Activated T-helper 2 cell treated with anti-CD3 and anti-CD28 coated beads, Interferon-gamma antibody, Interleukin-2, Interleukin-4, amounts not matched to agents 10 μg/mL and 5 μg/mL and 100 μg/mL, durations not matched to agents 14 hours and 24 hours and 36 hours (primary cell): ENCODE measurements at places on chromosomes 6 and 20. TPM values are rescaled to one million over a fixed set of nuclear protein-coding genes. Genes with fewer than 3 reads are reported as not detected.

DNA sequence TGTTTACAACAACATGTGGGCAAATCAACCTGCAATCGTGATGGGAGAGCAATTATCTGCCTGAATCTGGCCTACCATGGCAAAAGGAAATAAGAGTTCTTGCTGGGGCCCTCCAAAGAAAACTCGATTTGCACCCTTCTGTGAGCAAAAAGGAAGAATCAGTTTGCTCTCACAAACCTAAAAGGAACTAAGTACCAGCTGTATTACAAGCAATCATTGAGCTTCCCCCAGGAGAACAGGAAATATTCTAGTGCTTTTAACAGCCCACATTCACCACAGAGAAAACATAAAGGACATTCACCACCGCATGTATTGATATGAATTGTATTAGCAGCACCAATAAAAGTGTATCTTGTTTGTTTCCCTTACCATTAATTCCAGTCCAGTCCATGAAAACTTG is 75.0 kb downstream of the MBOAT1 start:
- H3K4me1 ChIP-seq, result peaks cover 18% of the 10 kb centered on the region
- peaks cover 75% of the 10 kb centered on the region for H3K36me3 ChIP-seq
- H3K4me3 ChIP-seq, result no peak overlapping the region
- no peaks in the 10 kb centered on the region for H3K27me3 ChIP-seq

- no peaks in the 10 kb centered on the region for H3K4me1 ChIP-seq
- H3K4me3 ChIP-seq, result no peak overlapping the region
- H3K27me3 ChIP-seq, result no peaks in the 10 kb centered on the region
- H3K36me3 ChIP-seq, result no peaks in the 10 kb centered on the region
- H3K27ac ChIP-seq, result no peak overlapping the region
- DNase-seq, result no peak
Measured at GRCh38 chr6:34068462-34069044, 77.3 kb downstream of the GRM4 start.

GRCh38 chr20:10469599-10469998 is 34.5 kb downstream of the SLX4IP start:
- peaks cover 16% of the 10 kb centered on the region for H3K4me1 ChIP-seq
- H3K27ac ChIP-seq, result peak overlapping the region; percentile 44
- no peak for DNase-seq
- no peaks in the 10 kb centered on the region for H3K27me3 ChIP-seq

GRCh38 chr6:115945812-115946211 is 114.9 kb downstream of the FRK start:
- no peak overlapping the region for H3K27ac ChIP-seq
- no peaks in the 10 kb centered on the region for H3K27me3 ChIP-seq
- H3K4me1 ChIP-seq, result no peaks in the 10 kb centered on the region

Gene HLA-DQB1
- total RNA-seq, result 1.6 and 2.7 TPM in 2 replicates

DNA sequence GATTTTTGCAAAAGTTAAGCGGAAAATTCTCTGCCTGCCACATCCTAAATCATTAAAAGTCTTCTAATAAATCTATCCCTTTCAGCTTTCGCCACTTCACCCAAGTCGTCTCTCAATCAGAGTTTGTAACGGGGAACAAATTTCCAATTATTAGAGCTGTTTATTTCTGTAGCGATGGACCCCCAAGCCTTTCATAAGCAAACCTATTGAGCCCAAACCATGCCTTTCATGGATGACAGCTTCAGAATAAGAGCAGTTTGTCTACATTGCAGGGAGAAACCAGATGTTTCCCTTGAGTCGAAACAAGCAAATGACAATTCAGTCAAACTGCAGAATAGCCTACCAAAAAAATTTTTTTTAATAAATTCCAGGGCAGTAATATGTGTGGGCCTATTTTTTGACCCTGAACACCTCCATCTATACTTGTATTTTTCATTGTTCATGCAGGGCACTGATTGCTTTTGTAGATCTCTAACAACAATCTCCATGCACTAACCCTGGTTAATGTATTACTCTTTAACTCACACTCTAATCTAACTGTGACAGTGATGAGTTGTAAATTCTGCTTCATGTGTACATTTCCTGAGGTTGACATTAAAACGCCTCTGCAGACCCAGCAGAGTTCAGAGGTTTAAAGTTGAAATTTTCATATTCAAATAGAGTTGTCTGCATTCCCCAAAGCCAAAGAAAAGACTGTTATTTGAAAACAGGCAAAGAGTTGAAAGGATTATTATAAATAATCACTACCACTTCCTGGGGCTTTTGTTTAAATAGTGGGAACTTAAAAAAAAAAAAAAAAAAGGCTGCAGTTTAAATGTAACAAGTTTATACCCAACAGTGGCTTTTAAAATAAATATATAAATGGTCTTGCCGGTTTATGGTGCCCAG is 64.5 kb downstream of the ATP9A start:
- peak overlapping the region; percentile 39 for H3K27ac ChIP-seq
- no peaks in the 10 kb centered on the region for H3K36me3 ChIP-seq
- no peak for DNase-seq
- H3K27me3 ChIP-seq, result peaks cover 14% of the 10 kb centered on the region
- H3K4me3 ChIP-seq, result no peak overlapping the region

DNA sequence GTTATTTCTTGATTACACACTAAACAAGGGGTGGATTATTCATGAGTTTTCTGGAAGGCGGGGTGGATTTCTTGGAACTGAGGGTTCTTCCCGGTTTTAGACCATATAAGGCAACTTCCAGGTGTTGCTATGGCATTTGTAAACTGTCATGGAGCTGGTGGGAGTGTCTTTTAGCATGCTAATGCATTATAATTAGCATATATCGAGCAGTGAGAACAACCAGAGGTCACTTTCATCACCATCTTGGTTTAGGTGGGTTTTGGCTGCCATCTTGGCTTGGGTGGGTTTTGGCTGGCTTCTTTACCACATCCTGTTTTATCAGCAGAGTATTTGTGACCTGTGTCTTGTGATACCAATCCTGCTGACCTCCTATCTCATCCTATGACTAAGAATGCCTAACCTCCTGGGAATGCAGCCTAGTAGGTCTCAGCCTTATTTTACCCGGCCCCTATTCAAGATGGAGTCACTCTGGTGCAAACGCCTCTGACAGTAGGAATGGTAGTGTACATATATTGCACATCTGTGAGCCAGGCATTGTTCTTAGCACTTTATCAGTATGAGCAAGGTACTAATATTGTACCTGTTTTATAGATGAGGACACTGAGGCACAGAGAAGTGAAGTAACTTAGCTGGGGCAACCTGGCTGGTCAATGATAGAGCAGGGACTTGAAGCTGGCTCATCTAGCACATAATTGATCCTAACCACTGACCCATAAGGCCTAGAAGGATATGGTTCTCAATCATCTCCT is 203.7 kb downstream of the NFATC2 start:
- H3K36me3 ChIP-seq, result no peaks in the 10 kb centered on the region
- peaks cover 2% of the 10 kb centered on the region for H3K4me1 ChIP-seq
- no peak for DNase-seq
- H3K27ac ChIP-seq, result no peak overlapping the region

Gene PLCG1
- 174 and 187 TPM in 2 replicates for total RNA-seq

DNA sequence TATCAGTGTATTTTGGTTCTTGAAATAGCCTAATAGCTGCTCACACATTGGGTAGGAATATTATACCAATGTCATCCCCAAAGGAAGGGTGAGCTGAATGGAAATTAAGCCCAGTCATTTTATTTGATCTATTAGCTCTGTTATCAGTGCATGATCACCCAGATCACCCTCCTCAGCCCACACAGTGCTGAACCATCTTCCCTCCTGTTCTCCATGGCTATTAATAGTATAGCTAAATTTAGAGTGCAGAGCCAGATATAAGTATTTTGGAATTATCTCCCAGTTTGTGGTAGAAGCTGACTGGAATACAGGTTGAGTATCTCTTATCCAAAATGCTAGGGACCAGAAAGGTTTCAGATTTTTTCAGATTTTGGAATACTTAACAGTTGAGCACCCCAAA is 45.4 kb downstream of the KCTD20 start:
- no peak overlapping the region for H3K27ac ChIP-seq
- H3K36me3 ChIP-seq, result peaks cover 61% of the 10 kb centered on the region
- no peak for DNase-seq
- peaks cover 6% of the 10 kb centered on the region for H3K4me1 ChIP-seq
- no peak overlapping the region for H3K4me3 ChIP-seq

DNA sequence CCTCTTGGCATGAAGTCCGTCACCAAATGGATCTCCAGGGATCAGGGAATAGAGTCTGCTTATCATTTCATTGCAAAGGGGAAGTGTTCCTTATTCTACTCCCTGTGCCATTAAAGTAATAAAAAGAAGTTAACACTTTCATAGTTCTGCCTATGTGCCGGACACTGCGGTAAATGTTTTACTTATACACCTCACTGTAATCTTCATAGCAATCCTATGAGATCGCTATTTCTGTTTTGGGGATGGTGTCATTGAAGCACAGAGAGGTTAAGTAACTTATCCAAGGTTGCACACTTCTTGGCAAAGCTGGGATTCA is 177.7 kb downstream of the TSHZ2 start:
- DNase-seq, result no peak
- H3K27me3 ChIP-seq, result peaks cover 5% of the 10 kb centered on the region
- H3K4me3 ChIP-seq, result no peak overlapping the region
- peaks cover 32% of the 10 kb centered on the region for H3K4me1 ChIP-seq
- H3K36me3 ChIP-seq, result no peaks in the 10 kb centered on the region
